ENCODE measurements at places on chromosomes 3 and 15.

DNA sequence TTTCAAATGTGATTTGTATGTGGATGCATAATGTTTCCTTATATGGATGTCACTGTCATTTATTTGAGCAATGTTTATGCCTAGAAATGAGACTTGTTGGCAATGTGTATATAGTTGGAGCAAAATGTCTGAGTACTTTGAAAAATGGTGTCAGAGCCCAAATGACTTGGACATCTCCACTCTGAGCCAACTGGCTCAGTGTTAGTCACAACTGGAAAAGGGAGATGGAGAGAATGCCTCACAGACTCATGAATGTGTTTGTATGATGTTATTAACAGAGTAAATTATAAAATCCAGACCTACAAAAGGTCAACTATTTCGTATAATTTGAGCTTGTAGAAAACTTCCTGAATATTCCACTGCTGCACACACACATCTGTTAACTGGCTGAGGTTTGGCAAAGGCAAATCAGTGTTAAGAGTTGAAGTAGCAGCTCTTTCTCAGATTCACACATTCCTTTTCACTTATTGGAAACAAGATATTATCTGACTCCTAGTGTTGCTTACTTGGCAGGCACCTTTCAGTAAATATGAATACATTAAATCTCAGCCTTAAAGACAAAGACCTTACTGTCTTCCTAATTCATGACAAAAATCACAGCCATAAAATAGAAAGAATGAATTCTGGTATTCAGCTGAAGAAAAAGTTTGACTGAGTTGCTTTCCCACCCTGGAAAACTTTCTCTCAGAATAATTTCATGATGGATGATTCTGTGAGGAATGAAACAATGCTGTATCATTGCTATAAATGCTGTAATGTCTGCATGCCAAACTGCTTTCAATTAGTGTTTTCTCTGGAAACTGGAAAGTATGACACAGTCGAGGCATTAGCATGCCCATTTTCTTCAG is 27.0 kb downstream of the ADIPOQ start:
- peak; percentile 56 for DNase-seq

DNA sequence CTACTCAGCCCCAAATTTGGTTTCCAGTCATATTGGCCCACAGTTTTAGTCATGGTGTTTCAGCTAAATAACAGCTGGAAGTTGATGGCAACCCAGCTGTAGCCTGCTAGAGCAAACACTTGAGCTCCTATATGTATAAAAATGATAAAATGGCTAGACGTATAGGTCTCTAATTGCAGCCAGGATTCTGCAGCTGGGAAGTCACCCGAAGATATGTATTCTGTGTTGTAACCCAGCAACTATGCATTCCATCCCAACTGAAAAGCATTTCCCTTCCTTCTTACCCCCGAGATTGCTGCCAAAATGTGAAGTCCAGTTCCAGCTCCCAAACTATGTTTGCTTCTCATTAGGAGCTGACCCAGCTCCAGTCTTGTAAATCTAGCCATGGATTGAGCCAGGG is 408.4 kb downstream of the AGBL1 start:
- no peak for DNase-seq

DNA sequence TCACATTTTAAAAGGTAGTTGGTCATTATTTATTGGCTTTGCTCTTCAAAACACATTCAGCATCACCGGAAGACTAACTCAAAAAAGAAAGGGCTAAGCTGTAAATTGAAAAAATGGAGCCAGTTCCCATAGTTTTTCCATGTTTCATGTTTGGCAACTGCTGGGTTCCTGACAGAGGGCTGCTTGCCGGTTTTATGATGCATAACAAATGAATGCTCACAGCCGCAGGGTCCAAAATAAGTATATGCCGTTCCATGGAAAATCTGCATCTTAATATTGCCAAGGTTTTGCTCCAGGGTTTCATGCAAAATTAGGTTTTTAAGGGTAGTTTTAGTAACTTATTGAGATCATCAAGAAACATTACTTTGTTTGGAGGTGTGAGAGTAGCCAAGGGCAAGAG is 15.8 kb downstream of the SLC12A1 start:
- DNase-seq: no peak

GRCh38 chr3:8497582-8497981 is 4.0 kb upstream of the LMCD1 start:
- DNase-seq: no peak

- DNase-seq: no peak
These were observed 60.8 kb downstream of the SNRK start for GRCh38 chr3:43346978-43347749.
